ENCODE measurements at places on chromosomes 2 and 18.

GRCh38 chr2:65165558-65165957 lies 35.7 kb upstream of the RAB1A start:
- ATAC-seq, result no peak

DNA sequence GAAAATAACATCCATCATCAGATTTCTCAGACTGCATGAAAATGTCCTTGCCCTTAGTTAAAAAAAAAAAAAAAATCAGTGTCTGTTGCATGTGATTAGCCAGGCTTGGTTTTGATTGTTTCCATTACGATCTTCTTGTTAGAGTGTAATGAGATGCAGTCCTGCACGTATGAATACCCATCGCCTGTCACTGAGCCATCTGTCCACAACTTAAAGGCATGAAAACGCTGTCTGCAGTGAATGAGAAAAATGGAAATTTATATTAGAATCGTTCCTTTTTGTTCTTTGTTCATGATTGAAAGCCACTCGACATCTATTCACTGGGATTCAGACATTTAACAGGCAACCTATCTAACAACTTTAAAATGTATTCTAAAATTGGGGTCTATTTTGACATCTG lies 521.7 kb upstream of the SPHKAP start:
- ATAC-seq, result no peak

- no peak for ATAC-seq
Observed at GRCh38 chr2:66464930-66465637, 30.2 kb downstream of the MEIS1 start.

- no peak for ATAC-seq
Observed at GRCh38 chr2:169891593-169892298, 64.5 kb downstream of the UBR3 start.

GRCh38 chr2:23012499-23012898 lies 372.5 kb upstream of the KLHL29 start:
- no peak for ATAC-seq

GRCh38 chr2:95323347-95324155 lies 26.4 kb downstream of the KCNIP3 start:
- ATAC-seq, result peak; percentile 79

- ATAC-seq, result no peak
Observed at GRCh38 chr2:42547446-42548295, 20.8 kb upstream of the MTA3 start.

DNA sequence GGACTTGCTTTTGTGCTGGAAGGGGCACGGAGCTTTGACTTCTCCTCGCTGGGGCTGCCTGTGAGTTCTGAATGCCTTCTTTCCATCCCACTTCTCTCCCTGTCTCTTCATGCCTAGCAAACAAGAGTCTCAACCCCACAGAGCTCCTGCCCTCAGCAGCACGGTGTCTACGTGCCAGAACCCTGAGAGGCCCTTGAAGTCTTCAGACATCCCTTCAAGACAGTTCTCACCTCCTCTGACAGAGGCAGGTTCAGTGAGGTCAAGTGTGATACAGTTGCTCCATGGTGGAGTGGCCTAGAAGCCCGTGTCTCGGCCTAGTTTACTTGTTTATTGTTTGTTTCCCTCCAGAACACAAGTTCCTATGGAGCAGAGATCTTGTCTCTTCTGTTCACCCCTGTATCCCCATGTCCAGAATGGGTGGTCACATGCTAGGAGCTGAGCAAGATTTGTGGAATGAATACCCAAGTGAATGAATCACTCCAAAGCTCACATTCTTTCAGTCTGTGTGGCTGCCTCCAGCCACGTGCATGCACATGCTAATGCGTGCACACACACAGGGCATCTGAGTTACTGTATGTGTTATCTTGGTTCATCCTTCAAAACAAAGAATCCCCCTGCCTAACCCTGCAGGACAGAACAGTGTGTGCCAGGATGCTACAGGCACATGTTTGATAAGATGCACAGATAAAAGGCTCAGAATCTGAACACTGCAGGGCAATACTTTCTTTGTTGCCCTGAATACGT lies 391.6 kb downstream of the NBAS start:
- ATAC-seq, result peak; percentile 99

DNA sequence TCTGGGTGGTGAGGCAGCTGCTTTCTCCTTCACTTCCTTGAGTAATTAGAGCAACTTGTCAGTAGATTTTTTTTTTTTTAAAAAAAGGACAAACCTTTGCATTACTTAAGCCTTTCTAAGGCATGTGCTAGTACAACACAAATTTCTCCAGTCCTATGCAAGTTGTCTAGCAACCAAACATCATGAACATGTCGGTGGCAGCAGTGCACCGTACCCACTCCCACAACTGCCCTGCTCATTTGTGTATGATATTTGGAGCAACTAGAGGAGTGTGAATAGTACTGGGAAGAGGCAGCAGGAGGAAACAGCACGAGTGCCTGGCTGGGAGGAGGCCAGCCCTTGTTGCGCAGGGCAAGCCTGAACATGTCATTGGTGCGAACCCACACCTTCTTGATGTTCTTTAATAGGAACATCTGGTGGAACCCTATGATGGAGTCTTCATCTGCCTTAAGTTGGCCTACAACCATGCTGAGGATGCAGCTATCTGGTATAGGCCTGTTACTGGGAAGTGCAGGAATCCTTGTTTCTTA lies 238.3 kb downstream of the TDRD15 start:
- ATAC-seq, result no peak

GRCh38 chr2:191611614-191612013 lies 66.3 kb upstream of the NABP1 start:
- ATAC-seq, result no peak

- ATAC-seq, result peak; percentile 20
Observed at GRCh38 chr2:26786207-26787028, 562 bp downstream of the CENPA start.

- ATAC-seq, result no peak
Observed at GRCh38 chr2:180003559-180003958, 3.5 kb downstream of the CWC22 start.

Measured in SK-N-SH treated with all-trans-retinoic acid at 6 μM for 48 hours (cell line).